ENCODE measurements at places on chromosomes 2 and 18.

DNA sequence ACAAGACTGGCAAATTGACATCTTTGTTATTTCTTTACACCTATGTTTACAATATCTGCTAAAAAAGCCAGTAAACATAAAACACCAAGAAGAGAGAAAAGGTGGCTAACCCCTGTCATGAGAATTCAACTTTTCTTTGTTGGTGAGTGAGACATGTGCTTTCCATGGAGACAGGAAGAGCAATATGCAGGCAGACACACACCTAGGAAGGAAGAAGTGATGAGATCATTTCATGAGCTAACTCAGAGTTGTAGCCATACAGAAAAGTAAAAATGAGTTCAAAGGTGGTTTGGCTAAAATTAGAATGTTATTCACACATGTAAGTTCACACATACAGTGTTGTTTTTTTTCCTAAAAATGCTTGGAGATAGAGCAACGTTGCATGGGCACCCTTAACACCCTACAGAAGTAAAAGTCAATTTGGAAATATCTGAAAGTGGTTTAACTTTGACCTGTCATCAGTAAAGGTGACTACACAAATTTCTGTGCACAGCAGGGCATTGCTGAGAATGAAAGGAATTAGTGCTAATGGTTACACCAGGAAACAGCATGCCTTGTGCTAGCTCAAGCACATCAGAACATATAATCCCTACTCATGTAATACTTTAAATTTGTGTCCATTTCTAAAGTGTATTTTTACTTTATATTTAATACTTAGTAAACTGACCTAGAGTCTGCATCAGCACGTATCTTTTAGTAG lies 557.6 kb downstream of the CBLN2 start:
- DNase-seq: no peak

DNA sequence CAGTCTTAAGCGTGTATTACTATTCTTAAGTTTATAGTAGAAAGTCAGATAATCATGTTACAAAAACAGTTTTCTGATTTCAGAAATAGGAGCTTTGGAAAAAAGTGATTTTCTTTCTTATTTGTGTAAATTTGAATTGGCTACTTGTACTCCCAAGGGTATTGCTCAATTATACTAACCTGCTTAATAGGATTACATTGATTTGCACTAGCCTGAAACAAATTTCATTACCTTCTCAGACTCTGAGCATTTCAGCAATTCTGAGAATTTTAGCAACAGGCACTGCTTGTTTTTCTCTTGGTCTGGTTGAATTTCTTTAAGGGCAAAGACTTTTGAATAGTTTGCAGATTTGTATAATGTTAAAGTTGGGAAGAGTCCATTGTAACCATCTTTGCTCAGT lies 87.2 kb upstream of the NXPH2 start:
- DNase-seq: no peak

GRCh38 chr18:50578030-50578429 lies 18.1 kb downstream of the MAPK4 start:
- no peak for DNase-seq

DNA sequence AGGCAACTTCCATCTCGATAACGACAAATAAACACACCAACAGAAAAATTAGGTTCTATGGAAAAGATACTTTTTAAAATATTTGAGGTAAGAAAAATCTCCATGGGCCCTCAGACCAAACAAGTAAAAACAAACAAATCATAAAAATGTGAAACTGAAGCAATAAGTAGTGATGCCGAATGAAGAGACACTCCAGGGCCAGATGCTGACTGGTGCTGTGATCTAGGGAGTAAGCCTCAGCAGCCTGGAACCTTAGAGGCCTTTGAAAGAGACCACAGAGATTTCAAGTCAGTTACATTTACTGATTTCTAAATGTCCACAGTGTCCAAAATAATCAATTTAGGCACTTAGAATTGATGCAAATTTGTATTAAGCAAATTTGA lies 1144.7 kb downstream of the CNTNAP5 start:
- DNase-seq: no peak

DNA sequence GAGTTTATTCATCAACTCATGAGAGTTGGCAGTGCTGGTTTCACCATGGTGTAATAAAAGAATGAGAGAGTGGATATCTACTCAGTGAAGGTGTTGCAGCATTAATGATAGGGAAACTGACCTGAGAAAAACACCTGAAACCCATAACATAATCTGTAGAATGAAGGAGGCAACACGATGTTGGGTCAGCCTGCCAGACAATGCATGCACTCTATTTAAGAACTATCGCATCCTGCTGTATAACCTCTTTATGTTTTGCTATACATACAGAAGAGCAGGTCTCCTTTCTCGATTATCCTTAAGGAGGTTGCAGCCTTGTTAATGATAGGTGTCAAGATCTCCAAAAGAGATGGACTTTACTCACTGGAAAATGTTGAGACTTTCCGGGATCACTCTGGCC lies 65.9 kb downstream of the IKZF2 start:
- DNase-seq: no peak

DNA sequence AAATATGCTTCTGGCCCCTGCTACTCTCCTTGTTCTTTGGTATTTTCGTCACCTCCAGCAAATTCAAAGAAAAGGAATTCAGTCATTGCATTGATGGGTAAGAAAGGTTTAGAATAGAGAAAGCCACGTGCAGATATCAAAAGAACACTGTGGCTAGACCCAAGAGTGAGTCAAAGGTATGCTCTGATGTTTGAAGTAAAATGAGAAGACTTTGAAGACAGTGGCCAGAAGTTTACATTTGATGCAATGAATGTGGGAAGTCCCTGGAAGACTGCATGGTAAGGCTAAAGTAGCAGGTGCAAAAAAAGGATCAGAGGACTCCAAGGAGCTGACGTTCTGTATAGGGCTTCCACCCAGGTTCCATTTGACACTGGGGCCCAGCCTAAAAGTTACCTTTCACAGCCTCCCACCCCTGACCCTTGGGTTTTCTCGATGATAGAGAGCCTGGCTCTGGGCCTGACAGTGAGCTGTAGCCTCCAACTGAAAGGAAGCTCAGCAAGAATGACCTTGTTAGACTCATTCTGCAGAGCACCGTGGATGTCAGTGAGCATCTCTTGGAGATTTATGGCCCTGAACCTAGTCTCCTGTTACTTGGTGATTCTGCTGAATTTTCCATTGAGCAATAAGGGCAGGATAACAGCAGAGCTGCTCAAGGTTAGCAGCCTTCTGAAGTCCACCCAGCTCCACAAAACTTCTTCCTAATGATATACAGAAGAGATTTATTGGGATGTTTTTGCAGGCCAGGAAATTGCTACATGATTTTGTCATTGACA lies 223.7 kb upstream of the RBBP8 start:
- no peak for DNase-seq

DNA sequence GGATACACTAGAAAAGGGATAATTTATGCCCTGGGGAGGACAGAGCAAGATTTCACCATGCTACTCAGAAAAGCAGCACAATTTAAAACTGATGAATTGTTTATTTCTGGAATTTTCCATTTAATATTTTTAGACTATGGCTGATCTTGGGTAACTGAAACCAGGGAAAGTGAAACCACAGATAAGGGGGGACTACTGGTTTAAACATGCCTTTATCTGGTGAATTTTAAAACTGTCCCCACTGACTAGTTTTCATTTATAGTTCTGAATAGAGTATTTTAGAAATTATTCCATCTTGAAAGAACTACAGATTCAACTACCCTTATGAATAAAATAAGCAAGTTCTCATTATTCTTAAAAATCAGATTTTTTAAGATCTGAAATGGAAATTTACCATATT lies 15.0 kb downstream of the NFU1 start:
- no peak for DNase-seq

DNA sequence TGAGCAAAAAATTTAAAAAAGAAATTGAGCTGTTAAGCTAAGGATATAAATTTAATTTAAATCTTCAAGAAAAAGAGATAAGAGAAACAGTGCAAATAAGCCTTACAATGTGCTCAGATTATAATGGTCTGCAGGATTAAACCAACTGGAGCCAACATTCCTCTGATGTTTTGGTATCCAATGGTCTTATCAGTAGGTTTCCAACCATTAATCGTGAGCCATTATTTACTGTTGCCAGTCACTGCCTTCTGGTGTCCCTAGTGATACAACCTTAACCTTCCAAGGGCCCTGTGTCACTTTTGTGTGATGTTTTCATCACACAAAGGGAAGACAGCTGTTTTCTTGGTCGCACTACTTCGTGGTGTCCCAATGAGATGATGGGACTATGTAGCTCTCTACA lies 134.5 kb upstream of the CTAGE1 start:
- DNase-seq: no peak

Data from CD4-positive, alpha-beta T cell treated with Interleukin-12 subunit alpha and Interleukin-12 subunit beta, for 1 hour (primary cell).